ENCODE measurements at places on chromosomes 4 and X. TPM values are rescaled to one million over a fixed set of nuclear protein-coding genes. Genes with fewer than 3 reads are reported as not detected.

GRCh38 chrX:151711787-151712186 is 4.0 kb upstream of the FATE1 start:
- DNase-seq: no peak

DNA sequence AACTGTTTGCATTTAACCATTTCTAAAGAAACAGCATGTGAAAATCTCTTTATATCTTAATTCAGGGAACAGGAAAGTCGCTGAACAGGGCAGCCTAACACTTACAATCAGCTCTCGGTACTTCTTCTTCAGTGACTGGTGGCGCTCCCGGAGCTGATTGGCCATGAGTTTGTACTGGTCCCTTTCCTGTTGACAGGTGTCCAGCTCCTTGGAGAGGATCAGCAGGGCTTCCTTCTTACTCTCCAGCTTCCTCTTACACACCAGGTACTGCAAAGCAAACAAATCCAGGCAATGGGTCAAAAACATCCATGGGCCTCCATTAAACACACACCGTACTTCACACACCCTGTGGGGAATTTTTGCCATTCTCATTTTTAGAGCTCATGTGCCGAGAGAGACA is 36.4 kb downstream of the CCDC149 start:
- DNase-seq: no peak

- DNase-seq: no peak
These were observed 188.7 kb upstream of the PABPC4L start for GRCh38 chr4:134390319-134390718.

Gene MID1
- total RNA-seq: 0.11 TPM

Gene LAMTOR3
- total RNA-seq: 27.4 TPM

- DNase-seq: no peak
These were observed 19.3 kb downstream of the DDIT4L start for GRCh38 chr4:100170986-100171385.

GRCh38 chr4:48212165-48212564 is 57.5 kb downstream of the TEC start:
- DNase-seq: no peak

GRCh38 chr4:109395694-109396093 is 37.9 kb upstream of the SEC24B start:
- DNase-seq: no peak

GRCh38 chr4:97990409-97990808 is 152.9 kb downstream of the STPG2 start:
- no peak for DNase-seq

DNA sequence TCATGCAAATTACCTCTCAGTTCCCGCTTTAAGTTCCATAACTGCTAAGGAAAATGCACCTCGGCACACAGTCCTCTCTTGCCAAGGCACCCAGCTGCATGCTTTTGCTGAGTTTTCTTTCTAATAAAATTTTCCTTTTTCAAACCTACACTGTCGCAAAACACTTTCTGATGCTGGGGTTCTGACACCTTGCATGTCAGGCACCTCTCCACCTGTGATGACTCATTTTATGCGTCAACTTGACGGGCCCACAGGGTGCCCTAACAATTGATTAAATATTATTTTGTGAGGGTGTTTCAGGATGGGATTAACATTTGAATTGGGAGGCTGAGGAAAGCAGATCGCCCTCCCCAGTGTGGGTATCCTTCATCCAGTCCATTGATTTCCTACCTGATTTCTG is 291.0 kb upstream of the STS start:
- DNase-seq: no peak

- no peak for DNase-seq
These were observed 9.5 kb upstream of the CENPE start for GRCh38 chr4:103207673-103208072.

GRCh38 chrX:125520029-125520428 is 200.4 kb downstream of the TEX13C start:
- no peak for DNase-seq

DNA sequence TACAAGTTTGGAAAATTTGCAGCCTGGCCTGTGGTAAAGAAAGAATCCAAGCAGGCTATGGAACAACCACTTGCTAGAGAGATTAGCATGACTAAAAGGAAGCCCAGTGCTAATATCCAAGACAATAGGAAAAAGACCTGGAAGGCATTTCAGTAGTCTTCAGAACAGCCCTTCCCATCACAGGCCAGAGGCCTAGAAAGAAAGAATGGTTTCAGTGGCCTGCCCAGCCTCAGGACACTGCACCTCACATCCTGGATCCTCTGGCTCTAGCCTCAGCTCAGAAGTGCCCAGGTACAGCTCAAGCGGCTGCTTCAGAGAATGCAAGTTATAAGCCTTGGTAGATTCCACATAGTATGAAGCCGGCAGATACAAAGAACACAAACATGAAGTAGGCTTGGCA is 449.8 kb upstream of the AR start:
- no peak for DNase-seq

Gene MAGEA8
- not detected for total RNA-seq

- no peak for DNase-seq
These were observed 251.8 kb downstream of the ADGRL3 start for GRCh38 chr4:61451935-61452334.

- DNase-seq: no peak
These were observed 11.0 kb upstream of the SH3TC1 start for GRCh38 chr4:8188085-8188484.

DNA sequence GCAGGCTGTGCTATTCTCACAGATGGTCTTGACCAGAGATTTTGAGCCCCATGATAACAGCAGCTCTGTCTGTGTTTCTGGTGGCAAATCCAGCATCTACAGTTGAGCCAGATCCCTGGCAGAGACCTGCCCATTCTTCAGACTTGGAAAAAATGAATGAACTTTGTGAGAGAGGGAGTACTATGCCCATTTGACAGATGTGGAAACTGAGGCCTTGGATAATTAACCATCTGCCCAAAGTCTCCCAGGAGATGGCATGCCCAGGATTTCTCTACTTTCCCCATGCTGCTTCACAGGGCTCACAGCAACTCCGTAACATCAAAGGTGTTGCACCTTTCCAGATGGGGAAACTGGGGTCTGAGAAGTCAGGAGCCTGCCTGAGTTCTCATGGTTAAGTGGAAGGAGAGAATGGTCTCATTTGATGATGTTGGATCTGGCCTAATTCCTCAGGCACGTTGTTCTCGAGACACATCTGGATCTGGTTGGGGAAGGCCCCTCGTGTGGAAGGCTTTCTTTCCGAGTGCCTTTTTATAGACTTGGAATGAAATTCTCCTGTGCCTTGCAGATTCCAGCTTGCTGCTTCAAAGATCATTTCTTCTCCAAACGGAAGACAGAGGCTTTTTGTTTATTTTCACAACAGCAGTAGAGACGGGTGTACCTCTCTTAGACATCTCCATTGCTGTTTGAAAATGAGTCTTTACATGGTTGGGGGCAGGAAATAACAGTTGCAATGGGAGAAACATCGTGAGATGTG is 73.3 kb upstream of the STX18 start:
- no peak for DNase-seq

- DNase-seq: no peak
These were observed 48.9 kb downstream of the MND1 start for GRCh38 chr4:153393397-153393796.

GRCh38 chr4:182700362-182701160 is 216.6 kb downstream of the DCTD start:
- DNase-seq: no peak

DNA sequence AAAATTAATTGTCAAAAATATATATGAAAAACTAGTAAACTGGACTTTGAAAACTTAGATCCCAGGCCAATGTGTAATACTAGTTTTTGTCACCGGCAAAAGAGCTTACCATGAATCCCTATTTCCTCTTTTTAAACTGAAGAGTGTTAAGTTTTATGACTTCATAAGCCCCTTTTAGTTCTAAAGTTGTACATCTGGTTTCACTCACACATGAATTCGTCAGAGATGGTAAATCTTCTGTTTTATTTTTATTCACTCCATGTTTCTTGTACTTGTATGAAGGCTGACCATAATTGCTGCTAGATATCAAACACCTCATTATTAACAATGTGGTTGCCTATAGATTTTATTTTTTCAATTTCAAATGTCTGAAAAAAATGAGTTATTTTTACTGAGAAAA is 827.9 kb downstream of the PCDH7 start:
- no peak for DNase-seq

Gene G3BP2
- 179 TPM for total RNA-seq

Data from activated naive CD8-positive, alpha-beta T cell treated with anti-CD3 and anti-CD28 coated beads, Interleukin-2, amount 10 ng/mL, durations not matched to agents 7 days and 5 days (primary cell).